ENCODE measurements at places on chromosomes 2 and 18. TPM values are rescaled to one million over a fixed set of nuclear protein-coding genes. Genes with fewer than 3 reads are reported as not detected.

PJVK gene
- total RNA-seq: 0.42 TPM

C2orf80 gene
- total RNA-seq: not detected

STARD6 gene
- not detected for total RNA-seq

TRIM43 gene
- not detected for total RNA-seq

B3GNT7 gene
- total RNA-seq: 13.6 TPM

HOXD13 gene
- under 0.01 TPM for total RNA-seq

FAM228B gene
- 5.2 TPM for total RNA-seq

SCTR gene
- not detected for total RNA-seq

ERICH2 gene
- not detected for total RNA-seq

CDH7 gene
- not detected for total RNA-seq

G6PC2 gene
- total RNA-seq: not detected

SESTD1 gene
- total RNA-seq: 90.0 TPM

VWA3B gene
- not detected for total RNA-seq

PDE1A gene
- 3.0 TPM for total RNA-seq

UGT1A4 gene
- not detected for total RNA-seq

DHRS9 gene
- not detected for total RNA-seq

UPP2 gene
- not detected for total RNA-seq

SCYGR4 gene
- not detected for total RNA-seq

ELAC1 gene
- total RNA-seq: 5.3 TPM

GALM gene
- total RNA-seq: 6.3 TPM

DOK1 gene
- 21.5 TPM for total RNA-seq

Measured in dermis blood vessel endothelial cell (primary cell).